ENCODE measurements at places on chromosomes 1 and 21.

DNA sequence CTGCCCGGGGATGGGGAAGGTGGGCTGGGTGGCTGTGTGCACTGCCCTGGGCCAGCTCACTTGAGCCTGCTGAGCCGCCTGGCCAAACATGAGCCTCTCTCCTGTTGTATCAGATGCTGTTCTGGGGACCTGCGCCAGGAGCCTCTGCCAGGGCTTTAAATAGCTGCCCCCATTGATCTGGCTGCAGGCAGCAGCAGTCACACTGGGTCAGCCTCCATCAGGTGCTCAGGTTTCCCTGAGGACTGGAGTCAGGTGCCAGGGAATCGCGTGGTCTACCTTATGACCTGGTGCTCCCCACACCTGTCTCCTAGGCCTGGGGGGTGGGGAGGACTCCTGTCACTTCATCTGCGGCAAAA is 700 bp upstream of the CCDC28B start:
- no peaks in the 10 kb centered on the region for H3K27me3 ChIP-seq
- no peak for DNase-seq
- H3K4me3 ChIP-seq, result peak overlapping the region; percentile 67
- peak overlapping the region; percentile 93 for H3K27ac ChIP-seq

GRCh38 chr1:115437196-115437595 is 99.1 kb upstream of the NGF start:
- H3K4me3 ChIP-seq, result no peak overlapping the region
- no peaks in the 10 kb centered on the region for H3K27me3 ChIP-seq
- H3K4me1 ChIP-seq, result no peaks in the 10 kb centered on the region
- H3K36me3 ChIP-seq, result no peaks in the 10 kb centered on the region

GRCh38 chr1:243756529-243756928 is 93.5 kb downstream of the AKT3 start:
- H3K27ac ChIP-seq, result no peak overlapping the region
- no peak overlapping the region for H3K4me3 ChIP-seq
- no peak for DNase-seq
- H3K36me3 ChIP-seq, result no peaks in the 10 kb centered on the region
- H3K4me1 ChIP-seq, result no peaks in the 10 kb centered on the region
- H3K27me3 ChIP-seq, result no peaks in the 10 kb centered on the region

DNA sequence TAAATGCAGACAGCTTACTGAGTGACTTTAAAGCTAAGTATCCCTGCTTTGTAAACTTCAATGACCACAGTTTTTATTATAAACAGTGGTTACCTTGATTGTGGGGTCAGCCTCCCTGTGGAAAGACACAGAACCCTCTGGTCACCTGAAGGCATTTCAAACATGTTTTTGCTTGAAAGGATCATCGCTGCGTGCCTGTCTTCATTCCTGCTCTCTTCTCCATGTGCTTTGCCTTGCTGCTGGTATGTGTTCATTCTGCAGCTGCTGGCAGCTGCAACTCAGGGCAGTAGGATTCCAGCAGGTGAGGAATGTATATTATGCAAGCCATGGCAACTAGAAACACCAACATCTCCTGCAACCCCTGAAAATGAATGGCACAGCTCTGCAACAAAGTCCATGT is 81.0 kb upstream of the VAV3 start:
- H3K27me3 ChIP-seq, result no peaks in the 10 kb centered on the region
- no peak overlapping the region for H3K4me3 ChIP-seq

DNA sequence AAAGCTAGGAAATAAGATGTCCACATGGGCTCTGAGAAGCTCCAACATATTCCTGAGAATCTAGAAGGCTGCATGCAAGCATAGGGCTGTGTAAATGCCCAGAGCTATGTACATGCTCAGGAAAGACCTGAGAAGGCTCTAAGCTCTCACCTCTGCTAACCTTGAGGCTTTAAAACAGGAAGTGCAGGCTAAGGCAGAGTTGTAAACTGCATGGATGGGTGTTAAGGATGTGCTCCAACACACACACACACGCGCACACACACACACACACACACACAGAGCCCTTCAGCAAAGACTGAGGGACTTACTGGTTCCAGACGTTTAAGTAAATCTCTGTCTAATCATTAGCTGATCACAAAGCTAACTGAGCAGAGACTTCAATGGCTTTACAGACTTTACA is 162.9 kb downstream of the TRABD2B start:
- no peak for DNase-seq
- H3K27ac ChIP-seq, result no peak overlapping the region
- H3K4me3 ChIP-seq, result no peak overlapping the region
- H3K27me3 ChIP-seq, result no peaks in the 10 kb centered on the region
- no peaks in the 10 kb centered on the region for H3K4me1 ChIP-seq

Data from effector memory CD4-positive, alpha-beta T cell (primary cell).